ENCODE measurements at places on chromosomes 6 and 20. TPM values are rescaled to one million over a fixed set of nuclear protein-coding genes. Genes with fewer than 3 reads are reported as not detected.

GRCh38 chr20:12835999-12836398 lies 172.8 kb upstream of the SPTLC3 start:
- no peak overlapping the region for H3K4me3 ChIP-seq
- H3K4me1 ChIP-seq: no peaks in the 10 kb centered on the region
- no peaks in the 10 kb centered on the region for H3K36me3 ChIP-seq

DNA sequence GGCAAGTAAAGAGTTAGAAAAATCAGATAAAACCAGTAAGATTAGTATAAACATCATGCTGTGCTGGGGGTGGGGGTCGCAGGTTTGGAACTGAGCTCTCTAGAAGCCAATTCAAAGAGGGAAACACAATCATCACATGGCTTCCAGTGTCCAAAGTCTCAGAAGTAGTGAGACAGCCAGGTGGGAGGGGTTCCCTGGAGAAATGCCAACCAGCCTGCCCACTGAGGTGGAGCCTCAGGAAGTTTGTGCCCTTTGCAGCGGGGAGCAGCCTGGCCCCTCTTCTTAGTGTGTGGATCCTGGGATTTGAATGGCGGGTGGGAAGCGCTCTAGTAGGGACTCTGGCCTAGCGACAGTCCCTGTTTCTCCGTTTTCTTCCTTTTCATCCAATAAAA lies 21.4 kb downstream of the C6orf15 start:
- H3K4me3 ChIP-seq: no peak overlapping the region
- peak; percentile 62 for DNase-seq
- H3K27ac ChIP-seq: peak overlapping the region; percentile 32
- H3K4me1 ChIP-seq: peaks cover 7% of the 10 kb centered on the region
- no peaks in the 10 kb centered on the region for H3K27me3 ChIP-seq
- H3K36me3 ChIP-seq: no peaks in the 10 kb centered on the region

DNA sequence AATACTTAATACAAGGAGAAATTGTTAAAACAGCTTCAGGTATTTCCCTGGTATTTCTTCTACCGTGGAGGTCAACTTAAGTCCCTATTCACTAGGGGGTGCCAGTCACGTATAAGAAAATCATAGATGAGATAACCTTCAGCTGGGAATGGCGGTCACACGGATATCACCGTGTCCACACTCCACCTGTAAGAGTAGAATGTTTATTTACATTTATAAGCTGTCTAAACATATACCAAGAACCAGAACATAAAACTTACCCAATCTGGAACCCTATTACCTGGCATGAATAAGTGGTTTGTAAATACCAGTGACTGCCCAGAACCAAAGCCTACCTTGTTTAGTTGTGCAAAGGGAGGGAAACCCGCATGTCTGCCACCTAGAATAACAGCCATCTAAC lies 1.9 kb upstream of the ELOVL4 start:
- DNase-seq: peak; percentile 64
- peaks cover 25% of the 10 kb centered on the region for H3K27me3 ChIP-seq
- no peak overlapping the region for H3K27ac ChIP-seq
- no peaks in the 10 kb centered on the region for H3K36me3 ChIP-seq
- no peaks in the 10 kb centered on the region for H3K4me1 ChIP-seq

GRCh38 chr6:39365281-39366074 lies 43.0 kb upstream of the KCNK16 start:
- H3K36me3 ChIP-seq: no peaks in the 10 kb centered on the region
- no peaks in the 10 kb centered on the region for H3K27me3 ChIP-seq
- H3K27ac ChIP-seq: no peak overlapping the region
- no peaks in the 10 kb centered on the region for H3K4me1 ChIP-seq
- H3K4me3 ChIP-seq: no peak overlapping the region

- H3K27ac ChIP-seq: no peak overlapping the region
- no peaks in the 10 kb centered on the region for H3K36me3 ChIP-seq
- no peak overlapping the region for H3K4me3 ChIP-seq
- no peaks in the 10 kb centered on the region for H3K4me1 ChIP-seq
Measured at GRCh38 chr6:1971612-1972011, 273.8 kb downstream of the GMDS start.

DNA sequence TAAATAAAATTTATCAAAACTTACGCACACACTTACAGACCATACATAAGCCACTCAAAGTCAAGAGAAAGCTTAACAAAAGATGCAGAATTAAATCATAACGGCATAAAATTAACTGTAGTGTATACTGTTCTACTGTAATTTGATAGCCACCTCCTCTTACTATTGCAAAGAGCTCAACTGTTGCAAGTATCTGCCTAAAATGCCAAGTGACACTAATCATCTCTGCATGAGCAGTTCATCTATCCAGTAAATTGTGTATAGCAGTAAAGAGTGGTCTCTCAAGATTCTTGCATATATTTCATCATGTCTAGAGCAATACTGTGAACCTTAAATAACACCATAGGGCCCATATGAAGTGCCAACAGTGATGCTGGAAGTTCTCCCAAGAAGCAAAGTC lies 12.3 kb downstream of the OR2H2 start:
- no peak overlapping the region for H3K27ac ChIP-seq
- no peaks in the 10 kb centered on the region for H3K4me1 ChIP-seq
- no peaks in the 10 kb centered on the region for H3K36me3 ChIP-seq

DNA sequence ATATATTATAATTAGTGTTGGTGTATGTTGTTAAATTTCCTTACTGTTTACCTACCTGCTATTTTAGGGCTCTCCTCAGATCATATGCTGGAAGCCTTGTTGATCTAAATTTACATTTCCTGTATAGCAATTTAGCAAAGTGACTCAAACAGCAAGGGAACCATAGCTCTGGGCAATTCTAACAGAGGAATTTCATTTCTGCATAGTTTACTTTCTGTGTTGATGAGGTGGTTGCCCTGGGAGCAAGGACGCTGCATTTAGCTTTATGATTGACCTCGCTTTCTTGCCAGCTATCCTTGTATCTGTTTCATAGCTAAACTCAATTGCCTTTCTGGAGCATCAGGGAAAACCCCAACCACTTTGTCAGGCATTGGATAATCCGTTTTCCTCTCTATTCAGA lies 810.8 kb downstream of the GRIK2 start:
- DNase-seq: no peak
- no peaks in the 10 kb centered on the region for H3K27me3 ChIP-seq
- no peaks in the 10 kb centered on the region for H3K36me3 ChIP-seq

- H3K4me3 ChIP-seq: no peak overlapping the region
- H3K27me3 ChIP-seq: no peaks in the 10 kb centered on the region
- no peaks in the 10 kb centered on the region for H3K4me1 ChIP-seq
- no peaks in the 10 kb centered on the region for H3K36me3 ChIP-seq
Measured at GRCh38 chr6:35583893-35584688, 71.4 kb upstream of the TULP1 start.

- DNase-seq: no peak
- H3K36me3 ChIP-seq: no peaks in the 10 kb centered on the region
- H3K27ac ChIP-seq: no peak overlapping the region
- no peak overlapping the region for H3K4me3 ChIP-seq
- H3K4me1 ChIP-seq: no peaks in the 10 kb centered on the region
Measured at GRCh38 chr20:49785852-49786175, 26.8 kb upstream of the SLC9A8 start.

DNA sequence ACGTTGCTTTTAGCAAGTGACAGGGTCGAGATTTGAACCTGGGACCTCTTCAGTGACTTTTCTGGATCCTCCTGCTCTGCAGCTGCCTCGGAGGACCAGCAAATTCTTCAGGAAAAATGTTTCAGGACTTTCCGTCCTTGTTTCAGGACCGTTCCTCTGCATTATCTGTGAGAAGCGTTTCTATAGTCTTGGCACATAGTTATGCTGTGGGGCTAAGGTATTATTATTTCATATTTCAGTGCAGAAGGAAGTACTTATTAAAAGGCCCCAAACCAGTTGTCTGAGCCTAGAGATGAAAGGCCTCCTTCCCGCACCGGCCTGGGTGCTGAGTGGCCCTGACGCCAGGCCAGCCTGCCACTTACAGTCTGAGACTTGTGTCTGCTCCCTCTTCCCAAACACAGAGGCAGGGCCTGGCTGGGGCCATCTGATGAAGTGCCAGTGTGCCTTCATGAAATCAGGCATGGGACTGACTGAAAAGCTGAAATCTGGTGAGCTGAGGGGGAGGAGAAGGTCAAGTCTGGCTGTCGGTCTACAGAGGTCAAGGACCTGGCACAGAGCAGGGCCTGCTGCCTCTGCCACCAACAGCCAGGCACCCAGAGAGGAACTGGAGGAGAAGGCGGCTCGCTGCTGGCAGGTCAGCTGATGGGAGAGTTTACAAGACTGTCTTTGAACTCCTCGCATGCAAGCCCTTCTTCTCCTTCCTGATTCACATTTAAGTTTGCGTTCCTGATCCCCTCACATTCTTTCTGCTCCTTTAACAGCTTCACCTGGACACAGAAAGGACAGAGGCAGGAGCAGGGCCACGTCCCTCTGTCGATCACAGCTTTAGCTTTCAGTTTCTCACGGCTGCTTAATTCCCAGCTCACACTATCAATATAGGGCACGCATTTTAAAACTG lies 8.9 kb upstream of the QKI start:
- peak overlapping the region; percentile 65 for H3K27ac ChIP-seq
- H3K4me3 ChIP-seq: no peak overlapping the region
- no peaks in the 10 kb centered on the region for H3K4me1 ChIP-seq
- H3K36me3 ChIP-seq: no peaks in the 10 kb centered on the region
- no peaks in the 10 kb centered on the region for H3K27me3 ChIP-seq
- peak; percentile 37 for DNase-seq

- no peak overlapping the region for H3K27ac ChIP-seq
- no peak overlapping the region for H3K4me3 ChIP-seq
- H3K27me3 ChIP-seq: no peaks in the 10 kb centered on the region
- no peak for DNase-seq
- H3K4me1 ChIP-seq: no peaks in the 10 kb centered on the region
Measured at GRCh38 chr20:2221921-2222320, 73.9 kb upstream of the TGM3 start.

- H3K36me3 ChIP-seq: no peaks in the 10 kb centered on the region
- no peaks in the 10 kb centered on the region for H3K27me3 ChIP-seq
Measured at GRCh38 chr20:34713194-34713943, 9.2 kb downstream of the TP53INP2 start.

- H3K36me3 ChIP-seq: no peaks in the 10 kb centered on the region
- H3K4me1 ChIP-seq: peaks cover 7% of the 10 kb centered on the region
- DNase-seq: peak; percentile 67
- H3K27me3 ChIP-seq: no peaks in the 10 kb centered on the region
- H3K4me3 ChIP-seq: no peak overlapping the region
- H3K27ac ChIP-seq: peak overlapping the region; percentile 65
Measured at GRCh38 chr20:17887331-17888030, 81.1 kb downstream of the SNX5 start.

Gene MAK
- not detected for total RNA-seq

Gene DPPA5
- total RNA-seq: not detected

Gene MAFB
- 2.8 TPM for total RNA-seq

Gene FOXO3
- 33.4 TPM for total RNA-seq

Gene GLP1R
- not detected for total RNA-seq

Gene CLPSL2
- not detected for total RNA-seq
